ENCODE measurements at places on chromosomes 2 and 18.

GRCh38 chr2:70961648-70961994 is 16.8 kb upstream of the ANKRD53 start:
- no peak for DNase-seq

GRCh38 chr18:29560270-29560669 is 1383.3 kb upstream of the CDH2 start:
- DNase-seq = no peak

GRCh38 chr2:164606557-164606956 is 14.7 kb downstream of the GRB14 start:
- DNase-seq = no peak

DNA sequence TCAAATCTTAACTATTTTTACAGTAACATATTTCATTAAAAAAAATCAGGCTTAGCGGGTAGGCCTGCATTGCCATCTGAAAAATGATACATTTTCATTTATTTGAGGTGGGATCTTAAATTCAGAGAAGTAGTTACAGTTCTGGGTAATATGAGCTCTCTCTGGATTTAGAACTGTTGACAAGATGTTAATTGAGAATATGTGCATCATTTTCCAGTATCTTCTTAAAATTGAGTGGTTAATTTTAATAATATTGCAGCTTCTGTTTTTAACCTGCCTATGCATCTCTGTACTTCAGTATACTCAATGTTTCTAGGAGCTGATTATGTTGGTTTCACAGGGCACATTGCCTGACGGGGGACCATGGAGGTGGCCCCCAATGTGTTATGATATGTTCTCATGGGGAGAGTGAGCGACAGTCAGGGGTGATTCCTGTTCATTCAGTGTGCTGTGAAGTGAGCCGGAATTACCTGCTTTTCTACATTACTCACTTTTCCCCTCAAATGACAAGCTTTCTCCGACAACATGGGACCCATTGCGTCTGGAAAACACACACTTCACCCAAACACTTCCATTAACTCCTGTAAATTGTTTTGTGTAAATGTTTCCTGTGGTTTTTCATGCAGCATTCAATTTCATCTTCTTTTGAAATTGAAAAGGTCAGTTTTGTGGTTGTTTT is 406.2 kb downstream of the MTX2 start:
- no peak for DNase-seq

DNA sequence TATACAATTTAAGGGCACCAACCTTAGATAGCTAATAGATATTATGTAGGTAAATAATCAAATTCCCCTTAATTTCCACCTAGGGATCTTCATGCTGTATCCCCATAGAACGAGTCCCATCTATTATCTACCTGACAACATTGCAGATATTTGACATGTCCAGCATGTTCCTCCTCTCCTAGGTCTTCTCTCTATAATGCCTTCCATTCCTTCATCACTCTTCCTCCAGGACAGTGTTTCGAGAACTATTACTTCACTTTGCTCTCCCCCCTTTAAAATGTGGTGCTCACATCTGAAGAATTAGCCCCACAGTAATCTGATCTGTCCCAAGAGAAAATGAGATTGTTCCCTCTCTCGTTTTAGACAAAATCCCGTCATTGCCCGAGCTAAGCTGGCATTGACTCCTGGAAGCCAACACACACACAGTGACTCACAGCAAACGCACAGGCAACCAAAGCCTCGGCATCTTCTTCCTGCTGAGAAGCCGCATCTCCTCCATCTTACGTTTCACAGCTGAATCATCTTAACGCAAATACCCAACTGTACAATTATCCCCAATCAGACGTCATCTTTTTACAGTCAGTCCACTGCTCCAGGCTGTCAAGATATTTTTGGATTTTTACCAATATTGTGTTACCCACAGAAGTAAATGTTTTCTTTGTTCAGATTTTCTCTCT is 162.9 kb upstream of the AGAP1 start:
- DNase-seq = peak; percentile 92

- DNase-seq = no peak
Observed at GRCh38 chr2:239423551-239423950, 22.7 kb upstream of the HDAC4 start.
